GM12864 (cell line): ENCODE measurements at places on chromosomes 5 and 9.

GRCh38 chr5:5356765-5357164, 65.7 kb upstream of the ICE1 start:
- no peak for DNase-seq

GRCh38 chr9:122656378-122656777, 1.0 kb downstream of the OR1B1 start:
- DNase-seq: no peak

DNA sequence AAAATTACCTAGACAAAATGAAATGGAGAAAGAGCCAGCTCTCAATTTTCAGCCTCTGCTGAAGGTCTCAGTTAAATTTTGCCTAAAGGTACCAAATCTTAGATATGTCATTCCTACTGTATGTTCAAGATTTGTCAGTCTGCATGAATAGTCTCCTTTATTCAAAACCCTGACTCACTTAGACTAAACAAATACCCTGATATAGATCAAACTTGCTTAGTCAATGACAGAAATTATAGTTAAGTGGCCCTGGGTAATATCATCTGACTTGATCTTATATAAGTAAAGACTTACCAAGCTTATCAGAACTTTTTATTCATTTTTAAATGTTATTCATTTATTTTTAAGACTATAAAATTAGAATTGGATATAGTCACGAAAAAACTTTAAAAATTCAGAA, 12.2 kb downstream of the MEGF9 start:
- no peak for DNase-seq

GRCh38 chr5:123720339-123720738, 208.4 kb downstream of the CSNK1G3 start:
- DNase-seq: no peak

DNA sequence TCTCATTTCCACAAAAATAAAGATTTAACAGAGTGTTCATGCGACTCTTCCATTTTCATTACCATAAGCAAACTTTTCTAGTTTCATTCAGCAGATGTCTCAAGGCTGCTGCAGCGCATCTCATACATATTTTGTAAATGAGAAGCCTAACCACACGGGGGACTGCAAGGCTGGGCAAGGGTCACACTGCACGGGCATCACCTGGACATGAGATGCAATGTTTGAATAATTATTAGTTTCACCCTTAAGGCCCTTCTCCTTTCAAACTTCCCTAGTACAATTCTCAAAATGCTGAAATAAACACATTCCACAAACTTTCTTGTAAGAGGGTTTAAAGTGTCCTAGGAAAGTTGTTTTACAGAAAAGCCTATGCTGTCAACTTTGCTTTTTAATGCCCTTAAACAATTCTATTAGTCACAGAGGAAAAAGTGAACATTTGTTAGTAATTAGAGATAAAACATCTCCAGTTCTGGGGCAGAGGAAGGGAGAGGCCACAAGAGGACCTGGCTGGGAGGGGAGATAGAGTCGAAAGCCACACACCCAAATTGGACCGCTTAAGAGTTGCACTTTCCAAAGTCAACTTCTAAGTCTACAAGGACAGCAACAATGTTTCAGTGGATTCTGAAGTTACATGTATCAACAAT, 1.3 kb downstream of the DENND1A start:
- DNase-seq: no peak

DNA sequence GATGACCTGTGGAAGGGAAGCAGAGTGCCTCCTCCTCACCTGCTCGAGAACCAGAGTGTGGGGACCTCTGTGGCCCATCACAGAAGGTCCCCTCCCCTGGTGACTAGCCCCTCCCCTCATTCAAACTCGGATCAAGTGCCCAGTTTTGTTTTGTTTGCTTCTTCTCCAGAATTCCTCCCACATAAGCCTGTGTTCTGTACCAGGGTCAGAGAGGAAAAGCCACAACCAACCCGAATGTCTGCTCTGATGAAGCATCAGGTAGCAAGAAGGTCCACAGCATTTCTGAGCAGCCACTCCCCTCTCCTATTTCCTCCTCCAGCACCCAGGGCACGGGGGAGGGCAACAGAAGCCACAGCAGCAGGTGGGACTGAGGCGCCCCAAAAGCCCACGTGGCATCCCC, 58.2 kb downstream of the HSD17B3 start:
- no peak for DNase-seq

DNA sequence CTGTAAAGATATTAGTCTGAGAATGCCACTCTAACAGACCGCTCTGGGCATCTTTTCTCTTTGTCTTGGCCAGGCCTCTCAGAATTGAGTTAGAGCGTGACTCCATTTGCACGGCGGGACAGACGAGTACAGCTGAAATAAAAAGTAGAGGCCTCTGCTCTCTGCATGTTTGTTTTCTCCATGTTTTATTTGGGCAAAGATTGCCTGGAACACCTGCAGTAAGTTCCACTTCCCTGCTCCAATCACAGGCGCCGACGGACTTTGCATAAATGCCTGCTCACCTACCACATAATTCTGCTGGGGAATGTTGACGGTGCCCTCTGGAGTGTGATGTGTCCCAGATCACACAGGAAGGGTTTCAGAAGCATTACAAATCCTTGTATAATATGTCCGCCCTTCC, 10.6 kb downstream of the SPOCK1 start:
- DNase-seq: no peak

DNA sequence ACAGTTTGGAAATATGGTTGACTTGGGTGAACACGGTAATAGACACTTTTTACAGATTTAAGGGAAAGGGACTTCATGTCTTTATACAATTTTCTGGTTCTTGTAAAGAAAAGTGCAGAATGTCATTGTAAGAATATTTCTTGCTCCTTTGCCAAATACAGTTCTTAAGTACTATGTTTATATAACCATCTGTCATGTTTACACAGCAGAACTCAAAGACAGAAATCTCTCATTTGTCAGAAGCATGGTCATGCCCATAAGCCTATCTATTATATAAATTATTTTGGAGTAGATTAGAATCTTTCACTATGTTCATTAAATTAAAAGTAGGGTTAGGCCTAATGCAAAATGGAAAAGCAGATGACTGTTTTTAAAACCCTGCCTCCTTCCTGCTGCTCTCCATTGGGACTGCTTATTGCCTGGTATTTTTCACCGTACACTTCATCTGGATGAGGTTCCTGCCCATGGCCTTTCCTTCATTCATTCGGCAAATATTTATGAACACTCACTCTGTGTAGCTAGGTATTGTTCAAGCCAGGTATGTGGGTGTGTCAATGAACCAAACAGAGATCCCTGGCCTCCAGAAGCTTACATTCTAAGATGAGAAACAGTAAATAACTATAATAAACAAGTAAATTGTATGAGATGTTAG, 558.1 kb downstream of the NR2F1-AS1 start:
- no peak for DNase-seq

DNA sequence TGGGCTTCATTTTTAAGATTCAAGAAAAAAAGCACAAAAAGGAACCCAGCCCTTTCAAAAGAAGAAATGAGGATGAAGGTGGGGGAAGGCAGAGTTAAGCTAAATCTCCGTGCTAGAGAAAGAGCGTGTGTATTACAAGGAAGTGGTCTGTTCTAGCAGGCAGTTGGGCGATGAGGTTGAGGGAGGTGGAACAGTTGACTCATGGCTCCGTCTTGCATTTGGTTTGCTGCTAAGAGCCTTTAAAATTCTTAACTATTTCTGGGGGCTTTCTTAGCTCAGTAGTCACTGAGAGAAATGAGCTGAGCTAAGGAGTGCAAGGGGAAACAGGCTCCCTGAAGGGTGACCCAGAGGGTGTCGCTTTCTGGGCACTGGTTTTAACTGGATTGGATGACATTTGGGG, 117.4 kb downstream of the GCNT1 start:
- peak; percentile 81 for DNase-seq

DNA sequence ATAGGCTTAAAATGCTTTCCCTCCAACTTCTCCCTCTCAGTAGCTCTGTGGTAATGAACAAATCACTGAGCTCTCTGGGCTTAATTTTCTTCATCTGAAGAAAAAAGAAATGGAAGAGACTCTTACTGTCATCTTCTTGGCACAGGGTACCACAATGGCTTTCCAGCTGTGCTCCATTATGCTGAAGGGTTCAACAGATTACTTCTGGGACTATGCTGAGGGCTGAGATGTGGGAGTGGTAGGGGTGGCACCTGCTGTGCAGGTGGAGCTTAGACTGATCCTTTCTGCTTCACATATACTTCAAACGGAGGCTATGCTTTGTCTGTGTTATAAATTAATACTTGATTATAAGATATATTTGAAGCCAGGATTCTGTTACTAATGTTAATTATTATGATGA, 840.2 kb upstream of the C9orf72 start:
- DNase-seq: no peak

DNA sequence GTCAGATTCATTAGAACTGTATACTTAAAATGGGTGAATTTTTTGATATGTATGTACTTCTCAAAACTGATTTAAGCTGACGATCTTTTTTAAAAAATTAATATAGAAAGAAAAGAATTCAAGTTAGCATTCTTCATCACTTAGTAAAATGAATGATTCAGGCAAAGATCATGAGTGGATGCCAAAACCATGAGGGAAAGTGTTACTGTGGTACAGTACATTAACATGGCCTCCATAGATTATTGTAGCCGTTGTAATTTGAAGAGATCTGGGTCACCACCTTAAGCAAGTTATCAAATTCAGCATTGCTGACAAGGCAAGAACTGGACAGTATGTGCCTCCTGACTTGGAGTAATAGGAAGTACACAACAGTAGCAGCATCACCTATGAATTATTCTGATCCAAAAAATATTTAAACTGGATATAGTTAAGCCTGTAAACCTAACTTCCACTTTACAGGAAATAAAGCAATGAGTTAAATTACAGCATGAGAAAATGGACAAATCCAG, 29.7 kb downstream of the C9orf85 start:
- no peak for DNase-seq

- DNase-seq: no peak
Observed at GRCh38 chr9:35035851-35036701, 36.3 kb downstream of the VCP start.

DNA sequence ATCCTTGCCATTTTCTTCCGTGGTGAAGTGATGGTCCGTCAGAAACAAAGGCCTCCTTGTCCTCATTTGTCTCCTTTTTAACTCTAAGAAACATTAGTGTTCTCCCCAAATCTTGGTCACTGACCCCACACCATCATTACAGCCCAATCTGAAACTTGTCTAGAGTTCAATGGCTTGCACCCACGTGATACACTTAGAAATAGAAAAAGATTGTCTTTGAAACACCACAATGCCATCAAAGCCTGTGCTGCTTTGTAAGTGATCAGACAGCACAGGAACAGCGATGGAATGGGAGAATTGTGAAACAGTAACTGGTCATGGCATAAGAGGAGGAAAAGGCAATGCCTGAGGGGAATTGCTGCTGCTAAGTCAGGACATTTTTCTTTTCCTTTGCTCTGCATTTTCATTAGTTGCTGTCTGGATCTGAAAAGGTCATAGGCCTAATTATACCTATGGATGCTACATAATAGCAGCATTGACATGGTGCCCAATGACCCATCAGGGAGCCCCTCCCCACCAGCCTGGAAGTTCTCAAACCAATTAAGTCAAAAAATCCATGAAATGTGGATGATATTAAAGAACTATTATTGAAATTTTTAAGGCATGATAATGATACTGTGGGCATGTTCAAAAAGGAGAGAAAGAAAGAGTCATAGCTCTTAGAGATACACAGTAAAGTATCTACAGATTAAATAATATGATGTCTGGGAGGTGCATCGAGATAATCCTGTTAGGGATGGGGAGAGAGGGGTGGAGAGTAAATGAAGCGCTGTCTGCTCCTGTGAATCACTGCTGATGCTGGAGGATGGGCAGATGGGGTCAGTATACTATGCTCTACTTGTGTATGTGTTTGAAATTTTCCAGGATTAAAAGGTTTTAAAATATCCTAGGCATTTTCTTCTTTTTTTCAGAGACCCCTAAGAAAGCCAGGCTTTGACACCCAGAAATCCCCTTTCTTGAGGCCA, 83.6 kb downstream of the ENC1 start:
- DNase-seq: no peak

DNA sequence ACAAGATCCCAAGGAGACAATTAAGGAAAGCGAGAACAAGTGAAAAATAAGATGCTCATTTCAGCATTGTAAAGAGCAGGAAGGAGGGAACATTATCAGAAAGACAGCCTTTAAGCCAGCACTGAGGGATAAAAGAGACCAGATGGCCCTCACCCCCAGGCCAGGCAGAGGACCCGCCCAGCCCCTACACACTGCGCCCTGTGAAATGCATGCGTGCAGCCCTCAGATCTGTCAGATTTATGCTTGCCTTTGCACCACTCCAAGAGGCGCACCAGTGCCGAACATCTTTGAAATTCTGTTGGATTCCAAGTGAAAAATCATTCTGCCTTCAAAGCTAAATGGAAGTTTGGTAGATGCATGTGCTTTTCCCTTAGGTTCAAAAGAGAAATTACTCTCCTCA, 378.0 kb downstream of the MLLT3 start:
- no peak for DNase-seq

- DNase-seq: no peak
Observed at GRCh38 chr5:84322646-84323045, 62.0 kb downstream of the EDIL3 start.

GRCh38 chr5:125175348-125176004, 429.0 kb upstream of the ZNF608 start:
- no peak for DNase-seq

GRCh38 chr5:63831381-63831780, 130.9 kb downstream of the HTR1A start:
- DNase-seq: no peak

GRCh38 chr5:179699616-179700237, 960 bp downstream of the CANX start:
- no peak for DNase-seq

DNA sequence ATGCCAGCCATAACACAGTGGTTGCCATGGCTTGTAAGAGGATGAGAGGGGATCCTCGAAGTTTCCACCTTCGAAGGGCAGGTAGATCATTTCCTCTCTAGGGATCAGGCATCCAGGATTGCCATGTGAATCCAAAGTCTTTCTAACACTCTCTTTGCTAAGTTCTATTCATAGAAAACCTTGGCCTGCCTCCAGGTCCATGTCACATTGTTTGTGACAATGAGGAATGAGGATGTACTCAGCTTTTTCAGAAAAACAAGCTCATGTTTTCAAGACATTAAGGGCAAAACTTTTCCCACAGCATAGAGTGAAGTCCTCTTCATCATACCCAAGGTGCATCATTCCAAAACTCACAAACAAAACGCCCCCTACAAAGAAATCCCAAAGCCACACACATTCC, 19.6 kb downstream of the ESM1 start:
- DNase-seq: no peak

GRCh38 chr9:127209220-127209619, 55.4 kb upstream of the GARNL3 start:
- DNase-seq: no peak

GRCh38 chr9:112054916-112055315, 120.2 kb downstream of the SUSD1 start:
- DNase-seq: no peak

GRCh38 chr5:33468775-33469435, 28.1 kb downstream of the TARS1 start:
- DNase-seq: no peak
